ENCODE measurements at places on chromosomes 13 and 19.

- DNase-seq, result no peak
These were observed 45.7 kb downstream of the TPP2 start for GRCh38 chr13:102642475-102642874.

DNA sequence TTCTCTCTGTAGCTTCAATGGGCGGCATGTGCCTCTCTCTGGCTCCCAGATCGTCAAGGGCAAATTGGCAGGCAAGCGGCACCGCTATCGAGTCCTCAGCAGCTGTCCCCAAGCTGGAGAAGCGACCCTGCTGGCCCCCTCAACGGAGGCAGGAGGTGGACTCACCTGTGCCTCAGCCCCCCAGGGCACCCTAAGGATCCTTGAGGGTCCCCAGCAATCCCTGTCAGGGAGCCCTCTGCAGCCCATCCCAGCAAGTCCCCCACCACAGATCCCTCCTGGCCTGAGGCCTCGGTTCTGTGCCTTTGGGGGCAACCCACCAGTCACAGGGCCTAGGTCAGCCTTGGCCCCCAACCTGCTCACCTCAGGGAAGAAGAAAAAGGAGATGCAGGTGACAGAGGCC lies 1.7 kb downstream of the POLR1G start:
- no peak for DNase-seq

GRCh38 chr13:113452466-113452865 lies 822 bp downstream of the ADPRHL1 start:
- no peak for DNase-seq

- no peak for DNase-seq
These were observed 8.3 kb downstream of the COPE start for GRCh38 chr19:18910801-18911436.

GRCh38 chr13:113837560-113838355 lies 26.1 kb downstream of the GAS6 start:
- peak; percentile 97 for DNase-seq

GRCh38 chr19:13087295-13087694 lies 15.4 kb downstream of the LYL1 start:
- DNase-seq, result no peak

- DNase-seq, result no peak
These were observed 8.8 kb downstream of the IGFLR1 start for GRCh38 chr19:35733180-35734125.

- no peak for DNase-seq
These were observed 10.6 kb upstream of the LRRC25 start for GRCh38 chr19:18408053-18408476.

GRCh38 chr19:39194832-39195542 lies 1.8 kb upstream of the NCCRP1 start:
- no peak for DNase-seq

DNA sequence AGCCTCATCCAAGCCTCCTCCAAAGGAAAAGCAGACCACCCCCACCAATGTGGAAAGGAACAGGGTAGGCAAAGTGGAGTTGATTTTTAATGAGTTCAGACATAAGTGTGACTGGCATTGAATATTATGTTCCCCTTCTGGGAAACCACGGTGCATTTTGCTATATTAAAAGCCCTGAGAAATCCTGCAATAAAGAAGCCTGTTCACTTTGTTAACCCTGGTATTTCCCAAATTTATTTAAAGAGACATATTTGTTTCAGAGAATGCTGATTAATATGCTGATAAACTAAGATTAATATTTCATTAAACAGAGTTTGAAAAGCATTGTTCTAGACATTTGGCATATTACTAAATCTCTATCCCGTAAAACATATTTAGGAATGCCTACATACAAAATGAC lies 151.4 kb downstream of the FGF14 start:
- DNase-seq, result no peak

GRCh38 chr13:99658261-99658991 lies 157.2 kb downstream of the TM9SF2 start:
- DNase-seq, result peak; percentile 4

DNA sequence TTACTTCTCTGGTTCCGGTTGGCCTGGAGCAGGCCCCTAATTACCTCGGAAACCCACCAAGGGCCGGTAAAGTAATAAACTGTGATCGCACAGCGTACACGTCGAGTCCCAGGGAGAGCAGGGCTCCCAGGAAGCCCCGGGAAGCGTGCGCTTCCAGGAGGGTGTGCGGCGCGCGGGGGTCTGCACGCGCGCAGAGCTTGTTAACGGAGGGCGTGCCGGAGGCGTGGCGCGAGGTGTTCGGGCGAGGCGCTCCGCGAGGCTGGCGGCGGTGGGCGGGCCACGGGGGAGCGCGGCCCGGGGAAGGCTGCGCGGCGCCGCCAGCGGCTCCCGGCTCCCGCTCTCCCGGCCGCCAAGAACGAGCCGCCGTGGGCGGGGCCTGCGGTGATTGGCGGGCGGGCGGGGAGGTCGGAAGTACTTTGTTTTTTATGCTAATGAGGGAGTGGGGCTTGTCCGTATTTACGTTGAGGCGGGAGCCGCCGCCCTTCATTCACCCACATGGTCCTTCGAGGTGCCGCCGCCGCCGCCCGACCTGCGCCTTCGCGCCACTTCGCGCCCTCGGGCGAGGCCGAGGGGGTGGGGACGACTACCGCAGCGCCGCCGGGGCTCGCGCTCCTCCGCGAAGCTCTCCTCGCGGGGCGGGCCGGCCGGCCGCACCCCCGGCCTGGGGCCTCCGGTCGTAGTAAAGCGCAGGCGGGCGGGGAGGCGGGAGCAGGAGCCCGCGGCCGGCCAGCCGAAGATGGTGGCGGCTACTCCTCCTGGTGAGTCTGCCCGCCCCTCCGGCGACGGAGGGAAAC lies at the start of gene MIR17HG:
TSS of gene MIR17HG (plus strand) at position 486 of the 794 bp plus-strand sequence.
- DNase-seq, result peak; percentile 79

GRCh38 chr13:26653310-26653709 lies 95.8 kb downstream of the WASF3 start:
- DNase-seq, result peak; percentile 21

GRCh38 chr13:66899955-66900354 lies 330.2 kb downstream of the PCDH9 start:
- peak; percentile 45 for DNase-seq

GRCh38 chr19:590396-590745 lies 690 bp downstream of the HCN2 start:
- peak; percentile 27 for DNase-seq

DNA sequence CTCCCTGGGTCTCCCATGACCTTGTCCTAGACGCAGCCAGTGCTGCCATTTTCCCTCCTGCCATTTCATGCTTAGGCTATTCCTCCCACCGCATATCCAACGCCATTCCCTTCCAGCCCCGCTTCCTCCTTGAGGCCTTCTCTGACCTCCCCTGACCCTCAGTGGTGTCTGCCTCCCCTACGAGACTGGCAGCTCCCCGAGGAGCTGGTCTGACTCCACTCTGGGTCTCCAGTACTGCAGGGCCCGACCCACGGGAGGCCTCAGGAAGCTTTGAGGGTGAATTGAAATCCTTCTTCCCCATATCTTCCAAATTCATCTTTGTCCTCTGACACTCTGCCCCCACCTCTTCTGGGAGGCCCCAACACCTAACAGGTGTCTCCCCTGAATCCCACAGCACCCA lies 708 bp downstream of the KLK15 start:
- DNase-seq, result no peak

GRCh38 chr19:47839913-47840312 lies 18.2 kb downstream of the CRX start:
- DNase-seq, result peak; percentile 24

DNA sequence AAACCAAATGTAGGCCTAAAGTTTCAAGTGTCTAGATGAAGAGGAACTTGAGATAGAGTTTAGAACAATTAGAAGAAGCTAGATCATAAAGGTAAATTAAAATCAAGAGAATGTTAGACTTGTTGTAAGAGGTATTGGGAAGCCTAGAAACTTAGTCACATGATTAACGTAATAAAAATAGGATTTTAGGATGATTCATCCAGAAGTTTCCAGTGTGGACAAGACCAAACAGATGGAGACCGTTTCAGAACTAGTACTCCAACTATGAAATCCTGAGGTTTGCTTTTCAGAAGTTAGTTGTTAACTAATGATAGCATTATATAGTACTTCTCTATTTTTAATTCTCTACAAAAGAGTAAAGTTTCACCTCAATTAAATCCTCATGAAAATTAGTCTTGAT lies 104.9 kb downstream of the MZT1 start:
- no peak for DNase-seq

DNA sequence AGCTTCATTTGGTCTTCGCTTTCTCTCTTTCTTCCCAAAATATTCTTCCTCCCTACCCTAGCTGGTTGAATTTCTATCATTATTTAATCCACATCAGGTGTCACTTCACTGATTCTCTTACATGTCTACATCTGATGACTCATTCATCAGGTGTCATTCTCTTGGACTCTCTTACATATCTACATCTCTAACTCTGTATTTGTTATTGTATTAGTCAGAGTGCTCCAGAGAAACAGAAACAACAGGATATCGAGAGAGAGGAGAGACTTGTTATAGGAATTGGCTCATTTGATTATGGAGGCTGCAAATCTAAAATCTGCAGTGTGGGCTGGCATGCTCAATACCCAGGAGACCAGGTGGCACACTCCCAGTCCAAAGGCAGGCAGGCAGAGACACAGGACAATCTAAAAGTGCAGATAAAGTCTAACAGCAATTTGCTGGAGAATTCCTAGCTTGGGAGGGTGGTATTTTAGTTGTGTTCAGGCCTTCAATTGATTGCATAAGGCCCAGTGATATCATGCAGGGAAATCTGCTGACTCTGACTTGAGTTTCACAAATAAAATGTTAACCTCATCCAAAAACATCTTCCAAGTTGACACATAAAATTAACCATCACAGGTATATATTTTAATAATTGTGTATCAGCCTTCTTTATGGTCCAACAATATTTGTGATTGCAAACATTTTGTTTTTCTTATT lies 541.4 kb upstream of the SLITRK5 start:
- peak; percentile 56 for DNase-seq

- DNase-seq, result peak; percentile 55
These were observed 31.1 kb downstream of the RB1 start for GRCh38 chr13:48334534-48335127.

- no peak for DNase-seq
These were observed 142.0 kb downstream of the DLEU7 start for GRCh38 chr13:50701469-50701868.

- DNase-seq, result no peak
These were observed 55.5 kb downstream of the ENOX1 start for GRCh38 chr13:43731296-43731695.

DNA sequence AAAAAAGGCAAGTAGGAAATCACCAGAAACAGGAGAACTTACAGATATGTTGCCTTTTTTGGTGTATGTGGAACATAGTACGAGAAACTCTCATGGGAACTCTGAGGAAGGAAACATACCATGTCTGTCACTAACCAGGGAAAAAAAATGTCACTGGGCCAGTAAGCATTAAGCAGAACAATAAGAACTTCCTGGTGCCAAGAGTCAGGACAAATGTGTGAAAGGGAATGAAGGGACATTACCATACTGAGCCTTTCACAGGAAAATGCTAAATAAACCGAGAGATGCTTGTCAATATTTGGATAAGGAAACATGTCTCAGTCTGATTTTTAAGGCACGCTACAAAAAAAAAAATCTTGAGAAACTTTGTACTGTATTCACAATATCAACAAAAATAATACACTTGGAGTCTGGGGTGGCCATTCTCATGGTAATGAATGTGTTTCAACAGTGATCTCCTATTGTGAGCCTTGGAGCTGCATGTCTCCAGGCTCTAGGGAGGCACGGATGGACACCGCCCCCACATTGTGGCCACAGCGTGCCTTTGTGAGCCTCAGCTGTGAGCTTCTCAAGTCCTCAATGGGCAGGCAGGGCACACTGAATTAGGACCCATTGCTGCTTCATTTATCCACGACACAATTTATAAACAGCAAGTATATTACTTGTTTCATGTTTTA lies 113.0 kb upstream of the ARGLU1 start:
- DNase-seq, result no peak

DNA sequence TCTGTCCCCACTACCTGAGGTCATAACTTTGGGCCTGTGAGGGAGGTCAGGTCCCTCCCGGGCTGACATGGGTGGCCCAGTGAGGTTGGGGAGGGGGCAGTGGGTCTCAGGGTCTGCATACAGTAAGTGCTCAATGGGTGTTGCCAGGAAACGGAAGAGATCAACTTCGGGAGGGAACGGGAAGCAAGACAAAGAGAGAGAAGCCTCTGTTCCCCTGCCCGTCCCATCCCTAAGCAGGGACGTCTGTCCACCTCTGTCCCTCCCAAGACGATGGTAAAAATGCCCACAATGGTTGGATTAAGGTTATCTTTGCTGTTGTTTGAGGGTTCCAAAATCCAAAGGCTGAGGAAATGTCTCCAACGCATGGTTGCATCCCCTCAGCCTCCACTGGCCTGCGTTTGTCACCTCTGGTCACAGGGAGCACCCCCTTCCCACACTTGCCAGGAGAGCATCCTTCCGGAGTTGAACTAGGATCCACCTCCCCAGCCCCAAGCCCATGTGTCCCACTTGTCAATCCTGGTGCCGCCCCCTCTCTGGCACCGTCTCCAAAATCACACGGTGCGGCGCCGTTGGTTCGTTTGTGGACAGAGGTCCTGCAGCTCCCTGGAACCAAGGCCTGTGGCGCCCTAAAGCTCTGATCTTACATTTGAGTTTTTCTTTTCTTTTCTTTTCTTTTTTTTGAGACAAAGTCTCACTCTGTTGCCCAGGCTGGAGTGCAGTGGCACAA lies 774 bp upstream of the HOMER3 start:
- DNase-seq, result no peak

DNA sequence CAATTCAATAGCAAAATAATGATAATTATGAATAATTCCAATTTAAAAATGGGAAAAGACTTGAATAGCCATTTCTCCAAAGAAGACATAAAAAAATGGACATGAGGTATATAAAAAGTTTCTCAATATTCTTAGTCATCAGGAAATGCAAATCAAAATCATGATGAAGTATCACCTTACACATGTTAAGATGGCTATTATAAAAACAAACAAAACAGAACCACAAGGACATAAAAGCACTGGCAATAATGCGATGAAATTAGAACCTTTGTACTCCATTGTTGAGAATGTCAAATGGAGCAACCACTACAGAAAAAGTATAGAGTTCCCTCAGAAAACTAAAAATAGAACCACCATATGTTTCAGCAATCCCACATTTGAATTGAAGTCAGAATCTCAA lies 1186.1 kb downstream of the SLITRK5 start:
- no peak for DNase-seq

- no peak for DNase-seq
These were observed 15.9 kb downstream of the NHLRC3 start for GRCh38 chr13:39054112-39054511.

GRCh38 chr13:44219577-44220548 lies 153.8 kb upstream of the SERP2 start:
- DNase-seq, result peak; percentile 63

- DNase-seq, result no peak
These were observed 16.3 kb upstream of the GSX1 start for GRCh38 chr13:27775943-27776342.

- DNase-seq, result peak; percentile 76
These were observed 1.9 kb downstream of the KCTD12 start for GRCh38 chr13:76884186-76884906.

- peak; percentile 76 for DNase-seq
These were observed 5.7 kb upstream of the MRPS31 start for GRCh38 chr13:40776681-40777165.

GRCh38 chr19:14775869-14776586 lies 2.3 kb downstream of the ADGRE2 start:
- no peak for DNase-seq

GRCh38 chr13:112092453-112092852 lies 25.5 kb downstream of the SOX1 start:
- no peak for DNase-seq
